ENCODE measurements at places on chromosomes 1 and 21. TPM values are rescaled to one million over a fixed set of nuclear protein-coding genes. Genes with fewer than 3 reads are reported as not detected.

DNA sequence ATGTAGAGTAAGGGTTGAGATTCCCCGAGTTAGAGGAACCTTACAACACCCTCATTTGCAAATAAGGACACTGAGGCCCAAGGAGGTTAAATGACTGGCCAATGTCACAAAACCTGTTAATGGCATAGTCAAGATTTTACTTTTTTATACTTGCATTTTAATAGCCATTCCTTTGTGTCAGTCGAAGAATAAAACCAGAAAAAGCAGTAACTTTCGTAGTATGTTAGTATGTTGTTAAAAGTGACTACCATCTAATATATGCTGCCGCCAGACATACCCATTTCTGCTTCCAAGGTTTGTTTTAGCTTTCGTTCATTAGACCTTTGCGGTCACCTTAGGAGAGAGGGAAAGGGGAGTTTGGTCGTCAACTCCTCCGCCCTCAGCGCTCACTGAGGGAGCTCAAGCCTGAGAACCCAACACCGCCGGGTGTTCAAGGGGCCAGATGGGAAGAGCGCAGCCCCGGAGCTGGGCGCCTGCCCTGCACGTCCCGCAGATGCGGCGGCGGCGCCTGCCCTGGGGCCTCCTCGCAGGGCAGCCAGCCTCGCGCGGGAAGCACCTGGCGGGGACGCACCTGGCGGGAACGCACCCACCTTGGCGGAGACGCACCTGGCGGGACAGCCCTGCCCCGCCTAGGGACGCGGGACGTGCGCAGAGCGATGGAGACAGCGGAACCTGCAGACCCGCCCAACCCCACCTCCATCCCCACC is 466 bp downstream of the VPS26C start:
- DNase-seq: no peak

GRCh38 chr1:7678491-7679158 is 92.5 kb upstream of the VAMP3 start:
- no peak for DNase-seq

GRCh38 chr1:42888013-42888633 is 41.7 kb downstream of the ZNF691 start:
- no peak for DNase-seq

GRCh38 chr1:111990026-111990877 is 784 bp upstream of the KCND3 start:
- peak; percentile 66 for DNase-seq

DNA sequence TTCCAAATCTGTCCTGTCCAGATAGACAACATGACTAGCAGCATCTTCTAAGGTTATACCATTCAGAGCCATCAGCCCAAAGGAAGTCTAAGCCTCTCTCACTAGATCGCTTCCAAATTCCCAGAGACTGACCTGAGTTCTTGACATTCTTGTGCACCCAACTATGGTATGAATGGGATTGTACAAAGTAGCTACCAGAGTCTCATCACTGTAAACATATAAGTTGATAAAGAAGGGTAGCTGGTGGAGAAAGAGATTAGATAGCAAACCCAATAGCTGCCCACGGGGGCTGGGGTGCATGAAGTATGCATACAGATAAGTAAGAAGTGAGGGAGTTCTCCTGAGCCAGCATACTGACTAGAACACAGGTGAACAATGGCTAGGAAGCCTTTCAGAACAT is 180.0 kb downstream of the PLPP3 start:
- no peak for DNase-seq

DNA sequence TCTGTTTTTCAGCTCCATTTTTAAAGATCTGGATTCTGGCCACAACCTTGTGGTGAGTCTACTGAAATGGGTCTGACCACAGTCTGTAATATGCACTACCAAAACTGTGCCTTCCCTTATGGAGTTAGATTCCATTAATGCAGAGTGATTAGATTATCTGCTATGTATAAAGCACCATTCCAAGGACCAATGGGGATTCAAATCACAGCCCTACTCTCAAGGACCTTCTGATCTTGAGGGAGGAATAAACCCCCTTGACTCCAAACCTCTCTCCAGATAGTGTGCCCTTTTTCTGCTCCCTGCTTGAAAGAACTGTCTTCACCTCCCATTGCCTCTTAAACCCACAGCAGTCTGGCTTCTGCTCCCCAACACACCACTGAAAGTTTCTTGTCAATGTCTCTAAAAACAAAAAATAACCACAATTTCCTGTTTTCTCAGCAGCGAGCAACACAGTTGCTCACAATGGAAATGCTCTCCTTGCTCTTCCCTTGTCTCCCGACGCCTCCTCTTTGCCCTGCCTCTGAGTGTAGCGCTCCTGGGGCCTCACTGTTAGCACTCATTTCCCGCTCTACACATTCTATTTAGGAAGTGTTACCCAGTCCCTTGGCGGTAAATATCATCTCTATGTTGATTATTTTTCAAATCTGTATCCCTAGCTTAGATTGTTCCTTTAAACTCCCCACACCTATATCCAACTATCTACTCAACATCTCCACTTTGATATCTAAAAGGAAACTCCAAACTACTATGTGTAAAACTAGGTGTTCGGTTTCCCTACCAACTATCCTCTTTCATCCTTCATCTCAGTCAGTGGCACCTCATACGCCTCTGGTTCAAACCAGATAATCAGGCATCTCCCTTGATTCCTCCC is 13.6 kb downstream of the PCNX2 start:
- DNase-seq: no peak

The CAMK2N1 gene
- 21.8 TPM for total RNA-seq

The CD53 gene
- 38.3 TPM for total RNA-seq
